Stimulated activated CD4-positive, alpha-beta T cell treated with anti-CD3 and anti-CD28 coated beads, Interleukin-1b, Interleukin-23, amount 100 ng/mL, for 1 hour (primary cell): ENCODE measurements at places on chromosomes 4 and X.

DNA sequence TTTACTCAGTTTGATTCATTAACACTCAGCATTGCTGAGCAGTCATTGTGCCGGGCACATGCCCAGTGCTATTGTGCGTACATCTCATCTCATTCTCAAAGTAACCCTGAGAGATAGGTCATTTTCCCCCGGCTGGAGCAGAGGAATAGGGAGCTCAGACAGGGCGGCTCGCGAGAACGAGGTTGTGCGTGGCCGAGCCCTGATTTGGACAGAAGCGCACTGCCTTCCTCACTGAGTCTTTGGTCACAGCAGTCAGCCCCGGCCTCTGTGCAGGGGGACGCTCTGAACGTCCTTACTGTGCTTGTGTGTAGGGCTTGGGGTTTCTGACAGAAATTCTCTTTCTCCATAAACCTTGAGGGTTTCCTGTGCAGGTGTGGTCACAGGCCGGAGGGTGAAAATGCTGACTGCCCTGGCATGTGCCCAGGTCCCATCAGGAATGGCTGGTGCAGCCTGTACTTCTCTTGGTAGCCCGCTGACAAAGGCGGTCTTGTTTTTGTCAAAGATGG is 39.5 kb downstream of the NOP14 start:
- no peak for DNase-seq

GRCh38 chrX:68676335-68676734 is 28.9 kb downstream of the STARD8 start:
- no peak for DNase-seq

GRCh38 chrX:10507181-10507580 is 113.2 kb downstream of the MID1 start:
- no peak for DNase-seq

DNA sequence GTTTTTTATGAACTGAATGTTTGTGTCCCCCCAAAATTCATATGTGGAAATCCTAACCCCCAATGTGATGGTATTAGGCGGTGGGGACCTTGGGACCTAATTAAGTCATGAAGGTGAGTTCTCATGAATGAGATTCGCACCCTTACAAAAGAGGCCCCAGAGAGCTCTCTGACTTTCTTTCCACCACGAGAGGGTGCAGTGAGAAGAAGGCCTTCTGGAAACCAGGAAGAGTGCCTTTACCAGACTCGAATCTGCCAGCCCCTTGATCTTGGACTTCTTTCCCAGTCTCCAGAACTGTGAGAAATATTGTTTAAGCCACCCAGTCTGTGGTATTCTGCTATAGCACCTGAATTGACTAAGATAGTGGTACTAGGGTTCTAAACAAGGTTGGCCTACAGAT is 40.8 kb downstream of the STK26 start:
- no peak for DNase-seq

- DNase-seq: no peak
Measured at GRCh38 chr4:41150401-41150800, 63.9 kb downstream of the APBB2 start.

- DNase-seq: no peak
Measured at GRCh38 chrX:15939737-15940136, 85.1 kb upstream of the AP1S2 start.

DNA sequence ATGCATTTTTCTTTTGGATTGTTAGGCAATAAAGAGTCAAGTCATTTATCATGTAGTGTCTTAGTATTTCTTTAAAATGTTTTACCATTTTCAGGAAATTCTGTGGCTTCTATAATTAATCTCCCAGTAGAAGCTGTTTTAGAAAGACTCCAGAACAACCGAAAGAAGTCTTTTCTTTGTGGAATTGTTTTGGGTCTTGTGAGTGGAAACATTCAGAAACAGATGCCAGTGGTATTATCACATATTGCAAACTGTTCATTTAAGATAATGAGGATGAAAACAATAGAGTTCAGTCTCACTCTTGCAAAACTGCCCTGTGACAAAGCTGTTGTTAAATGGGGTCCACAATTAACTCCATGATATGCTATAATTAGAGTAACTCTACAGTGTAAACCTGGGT is 211.2 kb upstream of the KIT start:
- DNase-seq: no peak

DNA sequence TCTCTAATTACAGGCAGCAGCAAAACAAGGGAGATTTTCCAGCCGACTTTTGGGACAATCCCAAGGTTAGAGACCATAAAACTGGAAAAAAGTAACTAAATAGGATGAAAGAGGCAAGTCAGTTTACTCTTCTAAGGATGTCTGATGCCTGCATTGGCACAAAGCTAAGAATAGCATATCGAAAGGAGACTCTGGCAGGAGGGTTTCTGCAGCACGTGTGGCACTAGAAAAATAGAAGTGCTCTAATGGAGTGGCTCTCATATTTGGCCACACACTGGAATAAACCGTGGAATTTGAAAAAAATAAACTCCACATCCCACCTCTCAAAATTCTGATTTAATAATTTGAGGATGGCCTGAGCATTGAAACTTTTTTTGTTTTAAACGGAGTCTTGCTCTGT is 77.2 kb upstream of the ARSJ start:
- DNase-seq: no peak
